ENCODE measurements at places on chromosomes 11 and 22. TPM values are rescaled to one million over a fixed set of nuclear protein-coding genes. Genes with fewer than 3 reads are reported as not detected.
A peak's percentile ranks its signal among the peaks of the same experiment; 100 is the strongest.

GRCh38 chr22:25169278-25170031, 30.2 kb upstream of the CRYBB3 start:
- no peak for DNase-seq

DNA sequence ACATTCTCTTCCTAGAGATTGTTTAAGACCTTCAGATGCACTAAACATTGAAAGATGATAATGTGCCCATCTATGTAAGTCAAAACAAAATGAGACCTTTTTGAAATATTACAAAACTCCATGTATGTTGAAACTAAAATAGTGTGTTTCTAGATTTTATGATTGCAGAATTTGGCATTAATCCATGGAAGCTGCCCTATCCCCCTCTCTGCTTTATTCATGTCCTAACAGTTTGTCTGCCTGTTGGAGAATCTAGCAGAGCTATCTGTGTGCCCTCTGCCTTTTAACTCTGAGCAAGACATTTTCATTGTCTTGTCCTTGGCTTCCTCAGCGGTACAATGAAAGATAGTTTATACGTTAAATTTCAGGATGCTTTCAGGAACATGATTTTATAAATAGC, 105.5 kb downstream of the FAT3 start:
- DNase-seq = no peak

DNA sequence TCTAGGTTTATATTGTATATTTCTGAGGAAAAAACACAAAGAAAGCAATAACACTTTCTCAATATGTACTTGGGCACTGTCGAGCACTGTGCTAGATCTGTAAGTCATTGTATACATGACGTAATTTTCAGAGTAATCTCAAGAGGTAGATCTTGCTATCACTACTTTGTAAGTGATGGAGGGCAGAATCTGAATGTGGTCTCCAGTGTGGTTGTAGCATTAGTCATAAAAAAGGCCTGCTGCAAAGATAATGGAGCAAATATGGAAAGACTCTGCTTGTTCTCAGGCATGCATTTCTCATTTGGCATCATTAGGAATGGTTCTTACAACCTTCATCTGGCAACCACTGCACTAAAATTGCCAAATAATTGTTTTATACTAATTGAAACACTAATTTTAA, 419.8 kb upstream of the CCDC179 start:
- no peak for DNase-seq

DNA sequence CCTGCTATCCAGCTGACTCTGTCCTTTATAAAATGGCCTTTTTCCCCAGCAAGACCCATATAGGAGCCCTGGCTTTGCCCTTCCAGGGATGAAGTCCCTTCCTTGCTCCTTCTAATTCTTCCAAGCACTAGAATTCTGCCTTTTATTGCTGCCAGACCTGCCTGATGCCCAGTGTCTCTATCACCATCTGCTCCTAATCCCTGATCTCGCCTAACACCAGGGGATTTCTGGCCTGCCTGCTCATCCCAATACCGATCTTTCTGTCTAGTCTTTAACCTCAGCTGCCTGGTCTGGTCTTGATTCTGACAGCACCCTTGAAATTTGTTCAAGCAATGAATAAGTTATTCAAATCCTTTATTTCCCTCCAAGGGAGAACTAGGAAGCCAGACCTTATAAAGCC, 150.2 kb downstream of the SPON1 start:
- no peak for DNase-seq

- no peak for DNase-seq
These were observed 81.4 kb downstream of the BBOX1 start for GRCh38 chr11:27122001-27122400.

DNA sequence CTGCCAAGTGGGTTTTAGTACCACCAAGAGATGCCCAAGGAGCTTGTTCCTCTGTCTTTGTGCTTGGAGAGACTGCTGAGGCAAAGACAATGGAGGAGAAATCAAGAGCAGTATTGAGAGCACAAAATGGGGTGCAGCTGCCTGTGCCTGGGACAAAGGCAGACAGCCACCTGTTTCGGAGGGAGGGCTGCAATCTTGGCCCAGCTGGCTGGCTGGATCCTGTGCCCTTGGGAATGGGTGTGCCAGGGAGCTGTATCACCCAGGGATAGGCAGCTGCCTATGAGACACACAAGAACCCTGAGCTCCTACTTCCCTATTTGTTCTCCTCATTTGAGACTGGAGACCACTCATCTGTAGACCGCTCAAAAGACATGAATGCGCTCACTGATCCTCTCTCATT, 23.3 kb upstream of the CHRM4 start:
- DNase-seq = no peak

DNA sequence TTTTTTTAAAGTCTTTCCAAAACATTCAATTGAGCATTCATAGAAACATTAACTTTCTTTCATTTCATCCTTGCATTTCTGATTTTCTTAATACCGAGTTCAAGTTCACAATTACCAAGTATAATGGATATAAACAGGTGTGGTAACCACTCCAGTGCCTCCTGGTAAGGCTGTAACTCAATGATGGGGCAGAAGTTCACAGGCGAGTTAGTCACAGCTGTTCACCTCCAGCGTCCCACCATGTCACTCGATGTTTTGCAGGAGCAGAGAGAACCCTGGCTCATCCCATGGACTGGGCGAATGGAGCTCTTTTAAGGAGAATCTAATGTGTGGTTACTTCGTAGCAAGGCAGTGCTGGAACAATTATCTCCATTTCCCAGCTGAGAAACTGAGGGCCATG, 94.4 kb upstream of the ALX4 start:
- no peak for DNase-seq

GRCh38 chr11:113393501-113393985, 6.0 kb downstream of the ANKK1 start:
- DNase-seq = no peak

DNA sequence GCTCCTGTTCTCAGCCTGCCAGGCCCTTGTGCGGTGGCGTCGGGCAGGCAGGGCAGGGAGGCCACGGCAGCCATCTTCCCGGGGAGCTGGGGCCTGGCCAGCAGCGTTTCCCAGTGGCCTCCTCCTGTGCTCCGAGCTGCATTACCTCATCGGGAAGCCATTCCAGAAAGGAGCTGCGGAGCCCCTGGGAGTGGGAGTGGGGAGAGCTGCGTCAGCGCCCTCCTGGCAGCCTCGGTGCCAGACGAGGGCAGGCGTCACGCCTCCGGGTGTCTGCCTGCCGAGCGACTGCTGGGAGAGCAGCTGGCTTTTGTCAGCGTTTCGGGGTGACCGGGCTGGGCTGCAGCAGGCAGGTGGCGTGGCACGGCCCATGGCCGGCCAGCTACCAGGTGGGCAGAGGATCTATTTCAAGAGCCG, 30.9 kb upstream of the WNT7B start:
- no peak for DNase-seq

DNA sequence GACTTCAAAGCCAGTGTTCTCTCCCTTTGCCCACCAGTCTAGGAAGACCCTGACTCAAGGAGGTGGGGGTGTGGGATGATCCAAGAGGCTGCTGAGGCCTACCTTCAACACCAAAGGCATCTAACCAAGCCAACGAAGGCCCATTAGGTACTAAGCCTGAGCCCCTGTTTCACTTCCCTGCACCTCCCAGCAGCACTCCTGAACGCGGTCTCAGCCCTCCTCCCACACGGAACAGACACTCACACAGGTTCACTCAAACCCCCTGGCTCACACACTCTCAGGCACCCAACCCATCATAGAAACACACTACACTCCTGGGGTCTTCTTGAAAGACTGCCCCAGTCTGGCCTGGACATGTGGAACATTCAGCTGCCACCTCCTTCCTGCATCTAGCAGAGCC, 40.7 kb downstream of the SLC22A12 start:
- DNase-seq = no peak

DNA sequence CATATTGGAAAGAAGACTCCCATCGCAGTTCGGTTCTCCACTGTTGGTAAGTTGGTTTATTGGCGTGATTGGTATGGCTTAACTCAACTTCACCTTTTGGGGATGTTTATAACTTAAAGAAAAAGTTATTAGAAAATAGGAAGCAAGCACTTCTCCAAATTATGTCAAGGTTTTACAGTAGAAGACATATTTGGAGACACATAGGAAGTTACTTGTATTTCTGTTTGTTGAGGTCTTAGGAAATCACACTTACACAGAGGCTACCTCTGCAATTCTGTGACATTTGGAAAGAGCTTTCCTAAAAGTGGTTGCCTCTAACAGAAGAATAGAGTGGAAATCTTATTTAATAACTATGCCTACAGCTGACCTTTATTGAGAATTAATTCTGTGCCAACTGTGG, 12.3 kb downstream of the CAT start:
- DNase-seq = no peak

GRCh38 chr22:36853407-36854099, 7.3 kb upstream of the NCF4 start:
- DNase-seq = peak; percentile 75

- no peak for DNase-seq
These were observed 2.9 kb upstream of the VSIG10L2 start for GRCh38 chr11:125942771-125943428.

DNA sequence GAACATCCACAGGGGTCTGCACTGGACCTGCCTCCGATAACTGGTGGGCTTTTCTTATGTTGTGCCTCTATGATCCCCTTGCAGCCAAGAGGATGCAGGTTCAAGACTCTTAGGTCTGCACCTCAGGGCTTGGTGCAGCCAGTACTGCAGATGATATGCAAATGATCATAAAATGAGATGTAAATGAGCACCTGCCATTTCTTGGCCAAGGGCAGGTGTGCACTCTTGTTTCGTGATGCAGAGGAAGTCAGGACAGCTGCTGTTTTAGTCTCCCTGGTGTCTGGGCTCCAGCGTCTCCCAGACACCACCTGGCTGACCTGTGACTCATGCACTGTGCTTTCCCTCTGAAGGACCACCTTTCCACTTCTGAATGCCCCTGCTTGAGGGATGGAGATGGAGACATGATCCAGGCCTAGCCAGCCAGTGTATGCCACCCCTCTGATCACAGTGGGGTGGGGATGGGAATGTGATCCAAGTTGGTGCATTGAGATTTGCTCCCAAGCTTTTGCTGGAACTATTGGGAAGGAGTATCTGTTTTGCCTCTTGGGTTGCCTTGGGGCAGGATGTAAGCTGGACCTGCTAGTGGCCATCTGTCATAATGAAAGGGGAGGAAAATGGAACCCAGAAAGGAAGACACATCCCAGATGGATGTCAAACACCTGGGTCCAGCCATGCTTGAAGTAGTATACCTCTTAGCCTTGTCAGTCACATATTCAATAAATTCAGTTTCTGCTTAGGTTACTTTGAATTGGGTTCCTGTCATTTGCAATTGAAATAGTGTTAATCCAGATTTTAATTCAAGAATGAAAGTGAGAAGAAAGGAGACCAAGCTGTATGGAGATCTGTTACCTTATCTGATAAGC, 3.3 kb upstream of the KCNJ11 start:
- DNase-seq = no peak

- no peak for DNase-seq
These were observed 928.4 kb upstream of the CCDC90B start for GRCh38 chr11:84214557-84214956.

DNA sequence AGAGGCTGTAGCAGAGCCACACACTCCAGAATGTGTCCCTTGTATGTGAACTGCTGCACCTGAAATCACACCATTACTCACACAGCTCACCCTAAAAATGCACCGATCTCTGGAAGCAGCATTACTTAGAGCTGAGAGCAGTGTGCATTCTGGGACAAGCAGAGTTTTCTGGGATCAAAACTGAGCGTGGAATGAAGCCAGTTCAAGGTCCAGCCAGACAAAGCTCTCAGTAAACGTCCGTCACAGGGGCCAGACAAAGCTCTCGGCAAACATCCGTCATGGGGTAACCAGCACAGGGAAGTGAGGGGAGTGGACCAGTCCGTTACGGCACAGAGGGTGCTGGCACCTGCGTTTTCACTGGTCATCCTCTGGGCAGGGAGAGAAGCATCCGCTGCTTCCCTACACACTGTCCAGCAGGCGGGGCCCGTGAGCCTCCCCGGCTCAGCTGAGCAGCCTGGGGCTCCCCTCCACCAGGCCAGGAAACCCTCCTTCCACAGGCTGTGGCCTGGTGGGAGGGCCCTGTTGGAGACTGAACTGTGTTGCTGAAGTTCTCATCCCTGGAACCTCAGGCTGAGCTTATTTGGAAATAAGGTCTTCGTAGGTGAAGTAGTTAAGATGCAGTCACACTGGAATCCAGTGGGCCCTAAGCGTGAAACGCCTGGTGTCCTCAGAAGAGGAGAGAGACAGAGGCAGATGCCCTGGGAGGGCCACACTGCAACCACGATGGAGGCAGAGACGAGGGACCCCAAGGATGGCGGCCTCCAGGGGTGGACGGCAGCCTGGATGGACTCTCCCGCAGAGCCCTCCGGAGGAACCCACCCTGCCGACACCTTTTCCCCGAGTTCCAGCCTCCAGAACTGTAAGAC, 883.9 kb downstream of the BRD1 start:
- peak; percentile 20 for DNase-seq

DNA sequence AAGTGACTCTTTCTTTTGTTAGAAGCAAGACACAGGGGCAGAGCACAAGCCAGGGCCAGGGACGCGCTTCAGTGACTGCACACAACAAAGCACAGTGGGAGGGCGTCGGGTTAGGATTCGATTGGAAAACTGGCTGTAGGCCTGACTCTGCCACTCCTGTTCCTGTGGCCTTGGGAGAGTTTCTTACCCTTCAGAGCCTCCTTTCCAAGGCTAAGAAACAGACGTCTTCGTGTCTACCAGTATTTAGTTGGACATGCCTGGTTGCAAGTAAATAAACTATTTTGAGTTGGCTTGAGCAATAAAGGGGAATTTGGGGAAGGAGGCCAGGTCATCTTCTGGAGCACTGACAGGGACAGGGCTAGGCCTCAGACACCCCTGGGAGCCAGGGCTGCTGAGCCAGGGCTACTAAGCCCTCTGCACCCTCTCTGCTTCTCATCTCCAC, 549.1 kb downstream of the INSC start:
- peak; percentile 11 for DNase-seq

DNA sequence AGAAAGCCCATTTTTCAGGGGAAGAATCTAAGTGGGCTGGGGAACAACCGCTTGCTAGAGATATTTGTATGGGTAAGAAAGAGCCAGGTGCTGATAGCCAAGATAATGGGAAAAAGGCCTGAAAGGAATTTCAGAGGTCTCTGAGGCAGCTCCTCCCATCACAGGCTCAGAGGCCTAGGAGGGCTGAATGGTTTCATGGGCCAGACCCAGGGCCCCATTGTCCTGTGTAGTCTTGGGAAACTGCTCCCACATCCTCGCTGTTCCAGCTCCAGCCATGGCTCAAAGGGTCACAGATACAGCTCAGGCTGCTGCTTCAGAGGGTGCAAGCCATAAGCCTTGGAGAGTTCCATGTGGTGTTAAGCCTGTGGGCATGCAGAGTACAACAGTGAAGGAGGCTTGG, 73.2 kb upstream of the ARHGAP20 start:
- DNase-seq = no peak

DNA sequence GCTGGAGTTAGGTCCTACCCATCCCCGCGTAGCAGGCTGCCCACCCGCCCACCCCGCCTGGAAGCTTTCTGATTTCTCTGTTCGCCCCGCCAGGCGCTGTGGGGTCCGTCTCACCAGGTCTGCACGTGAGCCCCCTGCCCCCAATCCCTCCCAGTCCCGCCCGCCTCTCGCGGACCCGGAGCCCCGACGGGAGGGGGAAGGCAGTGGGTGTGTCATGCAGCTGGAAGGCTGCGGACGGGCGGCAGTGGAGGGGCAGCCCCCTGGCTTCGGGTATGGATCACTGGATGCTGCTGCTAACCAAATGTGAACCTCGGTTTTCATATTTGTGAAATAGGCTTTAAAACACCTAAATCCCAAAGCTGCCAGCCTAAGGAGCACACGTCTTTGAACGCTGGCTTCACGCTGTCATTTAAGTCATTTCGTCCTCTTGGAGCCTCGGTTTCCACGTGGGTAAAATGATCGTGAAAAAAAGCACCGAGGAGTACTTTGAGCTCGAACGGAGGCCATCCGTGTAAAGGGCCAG, 568 bp upstream of the BIK start:
- DNase-seq = no peak

Gene CENPM
- total RNA-seq = 64.3 TPM

Gene KREMEN1
- 20.2 TPM for total RNA-seq

Gene ADAMTS8
- 0.42 TPM for total RNA-seq

Gene MEI1
- total RNA-seq = 1.9 TPM

Gene PKDREJ
- total RNA-seq = 0.32 TPM

Gene GAL3ST1
- total RNA-seq = 13.4 TPM
